ENCODE measurements at places on chromosomes 2 and 18.

GRCh38 chr2:231883468-231883881 is 42.7 kb downstream of the NPPC start:
- no peak for DNase-seq

DNA sequence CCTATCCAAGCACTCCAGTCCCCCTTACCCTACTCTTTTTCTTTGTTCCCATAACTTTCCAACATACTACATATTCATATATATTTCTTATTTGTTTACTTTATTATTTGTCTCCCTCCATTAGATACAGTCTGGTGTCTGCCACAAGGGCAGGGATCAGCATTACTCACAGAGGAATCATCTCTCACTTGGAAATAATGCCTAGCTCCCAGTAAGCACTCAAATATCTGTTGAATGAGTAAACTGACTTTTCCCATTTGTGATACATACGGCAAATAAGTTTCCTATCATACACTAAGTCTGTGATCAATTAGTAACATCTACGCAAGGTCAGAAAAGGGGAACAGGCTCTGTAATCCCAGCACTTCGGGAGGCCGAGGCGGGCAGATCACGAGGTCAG is 18.7 kb downstream of the C1D start:
- no peak for DNase-seq

DNA sequence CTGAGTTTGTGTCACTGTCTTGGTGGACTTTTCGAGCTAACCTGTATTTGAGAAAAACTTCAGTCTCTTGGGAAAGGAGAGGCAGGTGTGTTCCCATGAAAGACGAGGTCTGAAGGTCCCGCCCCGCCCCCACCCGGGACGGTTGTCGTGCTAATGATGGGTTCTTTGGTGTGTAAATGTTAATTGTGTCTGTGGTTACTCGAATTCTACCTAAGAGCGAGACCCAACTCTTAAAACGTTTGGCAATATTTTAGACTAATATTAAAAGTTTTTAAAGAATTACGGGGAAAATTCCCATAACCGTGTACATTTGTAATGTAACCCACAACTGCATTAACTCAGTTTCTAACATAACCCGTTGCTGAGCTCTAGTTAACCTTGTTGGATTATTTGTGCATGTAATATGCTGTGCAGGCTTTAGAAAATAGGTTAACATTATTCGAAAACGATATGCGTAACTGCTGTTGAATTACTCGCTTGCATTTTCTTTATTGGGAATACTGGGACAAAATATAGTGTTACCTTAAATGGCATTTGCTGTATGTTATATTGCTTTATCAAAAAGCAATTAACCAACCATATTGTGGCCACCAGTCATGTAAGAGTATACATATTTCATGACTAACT is 833 bp downstream of the EPB41L5 start:
- DNase-seq = no peak

DNA sequence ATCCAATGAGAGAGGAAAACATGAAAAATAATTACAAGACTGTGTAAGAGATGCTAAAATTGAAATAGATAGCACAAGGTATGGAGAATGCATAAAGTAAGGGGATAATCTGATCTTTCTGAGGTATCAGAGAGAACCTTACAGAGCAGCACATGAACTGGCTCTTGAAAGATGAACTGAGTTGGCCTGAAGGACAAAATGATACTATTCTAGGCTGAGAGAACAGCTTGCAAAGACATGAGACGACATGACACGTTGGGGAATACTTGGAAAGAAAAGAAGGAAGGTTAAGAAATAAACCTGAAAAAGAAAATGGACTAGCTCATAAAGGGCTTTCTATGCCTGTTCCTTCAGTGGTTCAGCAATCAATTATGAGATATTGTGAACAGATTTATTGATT is 152.7 kb upstream of the MYO3B start:
- no peak for DNase-seq

DNA sequence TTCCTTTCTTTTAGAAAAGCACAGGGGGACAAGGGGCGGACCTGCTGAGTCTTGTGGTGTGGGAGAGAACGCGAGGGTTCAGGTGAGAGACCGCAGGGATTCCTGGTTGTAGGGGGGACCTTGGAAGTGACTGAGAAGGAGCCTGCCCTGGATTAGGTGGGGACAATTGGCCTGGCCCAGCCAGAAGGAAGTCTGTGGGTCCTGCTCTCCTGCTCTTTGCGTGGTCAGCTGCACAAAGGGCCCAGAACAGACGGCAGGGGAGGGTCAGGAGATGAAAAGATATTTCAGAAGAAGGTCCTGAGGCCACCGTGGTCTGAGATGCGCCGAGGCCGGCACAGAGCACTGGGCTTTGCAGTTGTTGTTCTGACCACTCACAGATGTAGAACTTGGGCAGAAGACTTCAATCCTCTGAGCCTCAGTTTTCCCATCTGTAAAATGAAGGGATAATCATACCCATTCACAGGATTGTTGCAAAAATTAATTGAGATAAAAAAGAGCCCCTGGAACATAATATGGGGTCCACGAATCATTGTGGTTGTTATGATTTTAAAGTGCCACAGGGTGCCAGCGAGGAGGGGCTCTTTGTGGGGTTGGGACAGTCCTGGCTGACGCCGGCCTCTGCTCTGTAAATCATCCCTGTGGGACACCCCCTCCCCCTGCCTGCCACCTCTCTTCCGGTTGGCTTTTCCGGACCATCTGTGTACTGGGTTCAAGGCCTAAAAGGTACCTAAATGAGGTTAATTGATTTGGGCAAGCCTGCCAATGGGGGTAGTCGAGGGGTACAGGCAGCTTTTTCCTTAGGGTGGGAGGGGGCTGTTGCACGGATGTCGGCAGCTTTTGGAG is 1.8 kb downstream of the LPIN1 start:
- no peak for DNase-seq

DNA sequence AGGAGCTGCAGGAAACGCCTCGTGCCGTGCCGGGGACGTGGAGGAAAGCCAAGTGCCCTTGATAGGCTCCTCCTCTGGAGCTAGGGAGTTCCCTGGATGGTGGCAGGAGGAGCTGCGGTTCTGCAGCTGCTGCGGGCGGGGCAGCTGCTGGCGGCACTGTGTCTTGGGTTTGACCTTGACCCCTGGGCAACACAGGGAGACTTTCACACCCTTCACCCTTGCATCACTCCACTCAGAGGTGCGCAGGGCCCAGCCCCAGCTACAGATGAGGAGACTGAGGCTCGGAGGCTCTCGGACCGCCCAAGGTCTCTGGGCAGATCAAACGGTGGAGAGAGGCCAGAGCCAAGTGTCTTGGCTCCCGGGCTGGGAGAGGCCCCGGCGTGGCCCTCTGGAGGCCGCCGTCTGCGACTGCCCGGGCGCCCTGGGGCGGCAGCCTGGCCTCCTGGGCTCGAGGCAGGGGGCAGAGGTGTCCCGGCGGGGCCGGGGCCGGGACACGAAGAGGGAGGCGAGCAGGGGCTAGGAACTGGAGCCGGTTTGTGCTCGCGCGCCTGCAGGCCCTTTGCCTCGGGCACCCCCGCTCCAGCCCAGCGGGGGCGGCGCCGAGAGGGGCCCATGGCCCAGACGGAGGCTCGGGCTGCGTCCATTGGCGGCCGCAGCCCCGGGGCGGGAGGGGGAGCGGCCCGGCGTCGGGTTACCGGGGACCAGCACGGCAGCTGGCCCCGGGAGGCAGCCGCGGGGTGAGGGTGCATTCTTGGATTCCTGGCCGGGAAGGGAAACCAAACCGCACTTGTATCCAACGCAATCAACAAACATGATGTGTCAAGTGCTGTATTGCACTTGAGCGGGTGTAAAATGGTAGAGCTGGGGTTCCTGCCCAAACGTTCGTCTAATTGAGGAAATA is 129.6 kb upstream of the SLC1A4 start:
- no peak for DNase-seq

DNA sequence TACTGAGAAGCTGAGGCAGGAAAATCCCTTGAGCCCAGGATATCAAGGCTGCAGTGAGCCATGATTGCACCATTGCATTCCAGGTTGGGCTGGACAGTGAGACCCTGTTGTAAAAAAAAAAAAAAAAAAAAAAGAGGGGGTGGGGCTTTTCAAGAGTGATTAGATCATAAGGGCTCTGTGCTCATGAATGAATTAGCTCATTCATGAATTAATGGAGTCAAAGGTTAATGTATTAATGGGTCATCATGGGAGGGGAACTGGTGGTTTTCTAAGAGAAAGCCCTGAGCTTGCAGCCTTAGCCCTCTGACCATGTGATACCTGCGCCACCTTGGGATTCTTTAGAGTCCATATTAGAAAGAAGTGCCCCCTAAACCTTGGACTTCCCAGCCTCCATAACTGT is 4.5 kb downstream of the SLC19A3 start:
- DNase-seq = no peak

DNA sequence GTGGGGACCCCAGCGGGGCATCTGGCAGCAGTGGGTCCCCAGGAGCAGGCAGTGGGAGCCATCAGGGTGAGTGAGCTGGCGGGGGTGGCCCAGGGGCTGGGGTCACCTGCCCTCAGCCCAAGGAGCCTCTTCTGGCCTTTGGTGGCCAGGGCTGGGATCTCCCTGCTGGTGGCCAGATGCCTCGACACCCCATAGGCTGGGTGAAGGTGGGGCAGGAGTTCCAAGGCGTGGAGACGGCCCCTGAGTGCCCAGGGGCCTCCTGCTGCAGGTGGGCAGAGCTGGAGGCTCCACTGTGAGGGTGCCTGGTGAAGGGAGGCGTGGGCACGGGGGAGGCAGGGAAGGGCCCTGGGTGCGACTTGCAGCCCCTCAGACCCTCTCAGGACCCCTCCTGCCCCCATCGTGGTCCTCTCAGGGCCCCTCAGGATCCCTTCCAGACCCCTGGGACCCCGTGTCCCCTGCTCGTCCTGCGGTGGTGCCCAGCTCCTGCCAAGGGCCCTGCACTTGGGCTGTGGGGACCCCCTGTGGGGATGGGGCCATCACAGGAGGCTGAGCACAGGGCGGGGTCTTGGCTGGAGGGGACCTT is 5.0 kb upstream of the GPR35 start:
- DNase-seq = no peak

GRCh38 chr18:42929857-42930256 is 185.6 kb downstream of the RIT2 start:
- DNase-seq = no peak

GRCh38 chr2:181998891-181999654 is 13.4 kb downstream of the PPP1R1C start:
- no peak for DNase-seq

DNA sequence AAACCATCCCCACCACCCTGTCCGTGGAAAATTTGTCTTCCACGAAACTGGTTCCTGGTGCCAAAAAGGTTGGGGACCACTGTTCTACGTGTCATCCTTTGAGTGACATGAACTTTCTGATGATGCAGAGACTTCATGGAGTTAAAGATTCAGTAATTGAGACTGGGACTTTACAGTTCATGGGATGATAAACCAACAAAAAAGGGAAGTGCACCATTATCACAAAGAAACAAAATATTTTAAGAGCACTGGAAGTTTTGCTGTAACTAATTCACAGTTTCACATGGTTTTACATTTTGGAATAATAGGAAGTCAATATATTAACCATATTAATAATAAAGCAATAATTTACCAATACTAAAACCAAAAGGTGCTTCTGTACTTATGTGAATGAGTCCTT is 126.8 kb downstream of the AQP4 start:
- DNase-seq = no peak

DNA sequence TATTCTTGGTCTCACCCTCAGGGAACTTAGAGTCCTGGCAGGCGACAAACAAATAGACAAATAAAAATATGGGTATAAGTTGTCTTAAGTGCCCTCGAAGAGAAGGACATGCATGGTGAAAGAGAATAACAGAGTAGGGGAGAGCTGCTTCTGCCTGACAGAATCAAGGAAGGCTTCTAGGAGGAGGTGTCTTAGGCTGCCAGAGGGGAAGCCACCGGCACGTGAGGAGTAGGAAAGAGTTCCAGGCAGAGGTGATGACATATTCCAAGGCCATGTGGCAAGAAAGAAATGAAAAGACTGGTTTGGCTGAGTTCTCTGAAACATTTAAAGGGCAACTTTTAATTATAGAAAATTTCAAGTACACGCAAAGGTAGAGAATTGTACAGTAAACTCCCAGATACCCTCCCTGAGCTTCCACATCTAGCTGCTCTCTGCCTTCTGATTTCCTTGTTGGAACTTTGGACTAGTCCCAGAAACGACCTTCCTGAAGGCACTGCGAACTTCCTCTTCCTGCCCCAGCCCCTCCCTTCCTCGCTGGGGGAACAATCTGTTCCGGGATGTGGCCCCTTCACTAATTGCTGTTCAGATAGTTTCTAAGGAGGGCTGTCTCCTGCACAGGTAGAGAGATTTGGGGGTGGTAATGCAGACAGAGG is 91.7 kb downstream of the DYSF start:
- DNase-seq = no peak

DNA sequence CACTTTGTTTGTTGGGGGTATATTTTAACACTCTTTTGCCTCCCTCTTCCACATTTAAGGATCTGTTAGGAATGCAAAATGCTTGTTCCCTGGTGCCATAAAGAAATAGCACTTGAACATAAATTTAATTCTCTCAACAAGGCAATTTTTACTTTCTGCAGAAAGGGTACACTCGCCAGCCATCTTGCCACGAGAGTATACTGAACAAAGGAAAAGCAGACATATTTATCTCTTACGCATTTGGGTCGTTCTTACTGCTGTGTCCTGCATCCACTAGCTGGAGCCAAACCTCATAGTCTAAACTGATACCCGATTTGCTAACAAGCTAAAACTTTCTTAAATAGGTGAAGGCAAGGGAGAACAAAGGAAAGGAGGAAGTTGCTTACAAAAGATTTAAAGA is 129.5 kb downstream of the B3GNT2 start:
- DNase-seq = no peak

DNA sequence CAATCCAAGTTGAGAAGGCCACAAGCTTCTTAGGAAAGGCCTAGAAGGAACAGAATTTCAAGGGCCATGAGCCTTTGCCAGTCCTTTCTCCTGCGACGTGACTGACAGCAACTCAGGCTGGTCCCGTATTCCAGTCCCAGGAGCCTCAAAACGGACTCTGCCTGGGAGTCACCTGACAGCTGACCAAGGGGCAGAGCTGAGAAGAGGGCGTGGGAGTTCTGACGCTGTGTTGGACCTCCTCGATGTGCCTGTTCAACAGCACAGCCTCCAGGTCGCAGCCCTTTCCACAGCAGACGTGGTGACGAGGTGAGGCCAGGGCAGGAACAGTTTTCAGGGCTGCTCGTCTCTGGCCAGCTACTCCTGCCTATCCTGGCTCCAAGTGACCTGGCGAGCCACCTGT is 37.6 kb downstream of the CENPO start:
- no peak for DNase-seq

DNA sequence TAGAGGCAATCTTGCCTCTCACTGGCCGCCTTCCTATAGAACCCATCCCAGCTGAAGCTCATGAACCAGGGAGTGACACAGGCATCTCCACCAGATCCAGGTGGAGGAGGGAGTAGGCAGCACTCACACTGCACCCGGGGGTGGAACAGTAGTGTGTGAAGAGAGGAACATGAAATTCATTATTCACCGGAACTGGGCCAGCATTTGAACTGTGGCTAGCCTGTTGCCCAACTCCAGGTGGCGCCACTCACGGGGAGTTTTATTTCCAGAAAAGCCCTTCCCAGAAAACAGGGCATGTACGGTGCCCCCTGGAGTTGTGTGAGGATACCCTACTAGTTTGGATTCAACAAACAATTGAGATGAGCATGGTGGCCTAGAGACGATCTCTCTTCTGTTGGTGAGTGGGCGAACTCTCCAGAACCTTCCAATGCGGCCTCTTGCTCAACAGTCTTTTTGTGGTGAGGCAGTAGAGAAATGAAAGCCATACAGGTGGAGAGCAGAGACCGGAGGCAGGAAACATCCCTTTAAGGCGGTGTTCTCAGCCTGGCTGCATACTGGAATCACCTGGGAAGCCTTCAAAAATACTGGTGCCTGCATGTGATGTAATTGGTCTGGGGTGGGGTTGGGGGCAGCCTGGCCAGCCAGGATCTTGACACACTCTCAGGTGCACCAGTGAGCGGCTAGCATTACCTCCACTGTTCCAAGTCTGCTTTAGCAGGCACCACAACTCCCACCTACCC is 73.5 kb upstream of the NEDD4L start:
- DNase-seq = no peak

Data from activated naive CD8-positive, alpha-beta T cell treated with anti-CD3 and anti-CD28 coated beads, Interleukin-2, amount 50 U/mL, for 16 hours (primary cell).